ENCODE measurements at places on chromosomes 16 and 17. TPM values are rescaled to one million over a fixed set of nuclear protein-coding genes. Genes with fewer than 3 reads are reported as not detected.
A peak's percentile ranks its signal among the peaks of the same experiment; 100 is the strongest.

The ZNF48 gene
- total RNA-seq = 6.6 TPM

The TP53TG3D gene
- not detected for total RNA-seq

The GRAPL gene
- total RNA-seq = not detected

DNA sequence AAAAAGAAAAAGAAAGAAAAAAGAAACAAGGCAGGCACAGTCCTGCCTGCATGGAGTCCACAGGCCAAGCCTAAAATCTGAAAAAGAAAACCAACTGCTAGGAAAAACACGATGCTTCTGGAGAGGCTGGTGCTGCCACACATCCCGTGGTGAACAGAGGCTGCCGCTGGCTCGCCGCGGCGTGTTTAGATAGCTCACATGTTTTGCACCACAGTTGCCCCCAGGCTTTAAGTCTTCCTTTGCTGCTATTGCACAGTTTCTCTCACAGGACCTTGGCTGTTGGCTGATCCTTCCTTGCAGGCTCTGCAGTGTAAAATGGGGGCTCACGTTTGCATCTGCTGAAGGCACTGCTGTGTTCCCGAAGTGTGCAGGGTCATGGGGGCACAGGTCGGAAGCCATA, 8.6 kb downstream of the SLC6A4 start:
- no peaks in the 10 kb centered on the region for H3K4me1 ChIP-seq
- H3K27me3 ChIP-seq = peaks cover 49% of the 10 kb centered on the region
- no peak overlapping the region for H3K27ac ChIP-seq
- H3K36me3 ChIP-seq = no peaks in the 10 kb centered on the region
- DNase-seq = no peak

GRCh38 chr16:63188086-63188771, 1152.0 kb upstream of the CDH8 start:
- no peaks in the 10 kb centered on the region for H3K27me3 ChIP-seq
- H3K36me3 ChIP-seq = no peaks in the 10 kb centered on the region
- H3K27ac ChIP-seq = no peak overlapping the region
- no peak for DNase-seq
- H3K4me3 ChIP-seq = no peak overlapping the region

- no peaks in the 10 kb centered on the region for H3K4me1 ChIP-seq
- peaks cover 10% of the 10 kb centered on the region for H3K36me3 ChIP-seq
These were observed 47.6 kb downstream of the CPD start for GRCh38 chr17:30426292-30426691.

The CX3CL1 gene
- total RNA-seq = under 0.01 TPM

- DNase-seq = peak; percentile 88
- no peak overlapping the region for H3K4me3 ChIP-seq
- H3K36me3 ChIP-seq = peaks cover 14% of the 10 kb centered on the region
- peak overlapping the region; percentile 81 for H3K27ac ChIP-seq
These were observed 38.0 kb upstream of the MNT start for GRCh38 chr17:2438823-2439222.

GRCh38 chr16:53839150-53839549, 135.2 kb downstream of the FTO start:
- H3K4me1 ChIP-seq = peaks cover 9% of the 10 kb centered on the region
- DNase-seq = no peak
- H3K27ac ChIP-seq = no peak overlapping the region
- no peaks in the 10 kb centered on the region for H3K27me3 ChIP-seq
- no peak overlapping the region for H3K4me3 ChIP-seq

GRCh38 chr16:11345040-11345862, at the start of gene RMI2:
Gene RMI2, plus strand, starts transcription at chr16:11345459. Its CDS starts 13 bp downstream, at chr16:11345472.
- H3K4me1 ChIP-seq = peaks cover 20% of the 10 kb centered on the region
- H3K27ac ChIP-seq = no peak within 1 kb of the TSS
- no peaks in the 10 kb centered on the region for H3K36me3 ChIP-seq
- no peaks in the 10 kb centered on the region for H3K27me3 ChIP-seq

The ABCA8 gene
- total RNA-seq = 1.8 TPM

- no peak overlapping the region for H3K27ac ChIP-seq
- H3K27me3 ChIP-seq = no peaks in the 10 kb centered on the region
- DNase-seq = peak; percentile 70
- H3K4me3 ChIP-seq = no peak overlapping the region
- H3K4me1 ChIP-seq = peaks cover 37% of the 10 kb centered on the region
These were observed 26.6 kb upstream of the GSE1 start for GRCh38 chr16:85586380-85587104.

The TBX21 gene
- not detected for total RNA-seq

DNA sequence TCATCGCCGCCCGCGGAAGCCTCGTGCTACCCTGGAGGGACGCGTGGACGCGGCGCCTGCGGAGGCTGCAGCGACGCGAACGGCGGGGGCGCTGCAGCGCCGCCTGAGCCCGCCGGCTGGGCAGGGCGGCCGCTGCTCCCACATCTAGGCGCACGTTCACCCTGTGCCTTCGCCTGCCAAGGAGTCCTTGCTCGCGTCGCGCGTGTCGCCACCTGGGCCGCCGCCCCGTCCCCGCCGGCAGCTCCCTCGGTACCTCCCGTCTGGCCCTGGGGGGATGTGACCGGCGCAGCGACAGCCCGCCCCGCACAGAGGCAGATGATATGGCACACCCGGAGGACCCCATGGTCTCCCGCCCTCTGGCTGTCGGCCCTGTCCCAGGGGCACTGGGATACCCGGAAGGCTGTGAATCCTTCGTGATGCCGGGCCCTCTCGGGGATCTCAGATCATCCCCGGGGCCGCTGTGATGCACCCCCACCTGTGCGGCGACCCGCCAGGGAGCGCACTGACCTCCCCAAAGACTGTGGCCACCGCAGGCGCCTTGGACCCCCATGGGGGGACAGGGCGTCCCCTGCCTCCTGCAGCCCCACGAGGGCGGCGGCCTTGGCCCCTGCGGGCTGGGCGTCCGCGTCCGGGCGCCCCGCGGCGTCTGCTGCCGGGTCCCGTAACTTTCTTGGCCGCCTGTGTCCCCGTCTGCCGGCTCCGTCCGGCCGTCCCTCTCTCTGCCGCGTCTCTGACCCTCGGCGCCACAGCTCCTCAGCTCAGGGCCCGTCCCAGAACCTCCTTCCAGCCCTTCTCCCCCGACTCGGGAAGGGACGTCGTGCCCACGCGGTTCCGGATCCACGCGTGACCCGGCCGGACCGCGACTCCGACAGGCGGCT, 689 bp upstream of the TBC1D24 start:
- H3K27ac ChIP-seq = peak overlapping the region; percentile 92
- no peaks in the 10 kb centered on the region for H3K36me3 ChIP-seq
- DNase-seq = peak; percentile 27
- peak overlapping the region; percentile 92 for H3K4me3 ChIP-seq
- H3K27me3 ChIP-seq = no peaks in the 10 kb centered on the region

GRCh38 chr16:75947626-75948239, 221.4 kb upstream of the CPHXL start:
- H3K27ac ChIP-seq = no peak overlapping the region
- DNase-seq = no peak
- H3K36me3 ChIP-seq = no peaks in the 10 kb centered on the region
- no peaks in the 10 kb centered on the region for H3K27me3 ChIP-seq
- no peaks in the 10 kb centered on the region for H3K4me1 ChIP-seq

GRCh38 chr16:66147291-66147690, 219.2 kb upstream of the CDH5 start:
- no peaks in the 10 kb centered on the region for H3K36me3 ChIP-seq
- H3K4me3 ChIP-seq = no peak overlapping the region
- no peaks in the 10 kb centered on the region for H3K27me3 ChIP-seq

DNA sequence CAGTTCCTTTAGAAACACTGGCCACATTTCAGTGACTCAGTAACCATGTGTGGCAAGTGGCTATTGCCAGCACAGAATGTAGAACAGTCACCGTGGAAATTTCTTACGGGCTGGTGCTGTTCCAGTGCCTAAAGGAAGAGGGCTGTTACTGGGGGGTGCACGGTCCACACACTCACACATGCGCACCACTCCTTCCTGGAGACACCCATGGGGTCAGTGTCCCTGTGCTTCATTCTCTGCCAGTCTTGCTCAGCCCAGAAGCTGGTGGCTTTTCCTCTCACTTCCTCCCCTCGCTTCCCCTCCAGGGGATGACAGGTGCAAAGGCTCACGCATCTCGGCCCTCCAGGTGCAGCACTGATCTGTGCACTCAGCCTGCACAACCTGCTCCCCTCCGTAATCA, 115.6 kb downstream of the CCDC182 start:
- no peak overlapping the region for H3K27ac ChIP-seq
- peaks cover 5% of the 10 kb centered on the region for H3K36me3 ChIP-seq
- no peak for DNase-seq
- H3K4me3 ChIP-seq = no peak overlapping the region

The ITGAD gene
- total RNA-seq = not detected

The TGFB1I1 gene
- total RNA-seq = 30.0 TPM

GRCh38 chr16:28923652-28924398, 1.2 kb downstream of the RABEP2 start:
- peaks cover 10% of the 10 kb centered on the region for H3K36me3 ChIP-seq
- peaks cover 2% of the 10 kb centered on the region for H3K4me1 ChIP-seq
- H3K4me3 ChIP-seq = no peak overlapping the region
- no peak overlapping the region for H3K27ac ChIP-seq

- H3K27me3 ChIP-seq = no peaks in the 10 kb centered on the region
- no peak overlapping the region for H3K27ac ChIP-seq
- H3K4me1 ChIP-seq = no peaks in the 10 kb centered on the region
- H3K36me3 ChIP-seq = no peaks in the 10 kb centered on the region
These were observed 100.0 kb downstream of the GSG1L start for GRCh38 chr16:27963471-27963965.

DNA sequence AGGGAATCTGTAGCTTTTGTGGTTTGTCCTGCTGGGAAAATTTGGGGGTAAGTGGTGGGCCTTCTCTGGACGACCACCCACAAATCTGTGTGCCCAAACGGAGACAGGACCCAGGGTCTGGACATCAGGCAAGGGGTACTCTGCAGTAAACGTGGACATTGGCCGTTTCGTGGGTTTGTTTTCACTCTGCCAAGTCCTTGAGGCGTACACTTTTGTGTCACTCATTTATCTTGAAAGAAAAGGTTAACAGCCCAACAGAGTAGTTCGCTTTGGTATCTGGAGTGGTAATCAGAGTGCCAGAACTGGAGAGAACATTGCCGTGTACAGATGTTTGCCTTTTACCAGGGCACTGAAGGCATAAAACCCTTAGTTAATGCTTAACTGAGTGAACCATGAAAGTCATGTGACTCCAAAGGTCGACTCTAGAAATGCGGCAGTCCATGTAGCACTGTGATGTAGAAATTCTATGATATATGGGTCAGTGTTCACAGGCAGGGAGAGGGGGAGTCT, 15.4 kb downstream of the NAA60 start:
- H3K36me3 ChIP-seq = no peaks in the 10 kb centered on the region
- H3K27me3 ChIP-seq = no peaks in the 10 kb centered on the region
- peaks cover 9% of the 10 kb centered on the region for H3K4me1 ChIP-seq
- peak; percentile 15 for DNase-seq

- H3K27me3 ChIP-seq = peaks cover 54% of the 10 kb centered on the region
- no peak overlapping the region for H3K27ac ChIP-seq
- no peak for DNase-seq
These were observed 37.3 kb upstream of the ABR start for GRCh38 chr17:1217089-1217385.

All from IMR-90 (cell line).